WTC11 (cell line): ENCODE measurements at places on chromosomes 12 and 14.

- peaks cover 3% of the 10 kb centered on the region for H3K4me1 ChIP-seq
- H3K27me3 ChIP-seq, result no peaks in the 10 kb centered on the region; the same call in 1 of the 2 replicates
- H3K4me3 ChIP-seq, result no peak overlapping the region
Measured at GRCh38 chr14:103703433-103704385, 11.5 kb downstream of the XRCC3 start.

DNA sequence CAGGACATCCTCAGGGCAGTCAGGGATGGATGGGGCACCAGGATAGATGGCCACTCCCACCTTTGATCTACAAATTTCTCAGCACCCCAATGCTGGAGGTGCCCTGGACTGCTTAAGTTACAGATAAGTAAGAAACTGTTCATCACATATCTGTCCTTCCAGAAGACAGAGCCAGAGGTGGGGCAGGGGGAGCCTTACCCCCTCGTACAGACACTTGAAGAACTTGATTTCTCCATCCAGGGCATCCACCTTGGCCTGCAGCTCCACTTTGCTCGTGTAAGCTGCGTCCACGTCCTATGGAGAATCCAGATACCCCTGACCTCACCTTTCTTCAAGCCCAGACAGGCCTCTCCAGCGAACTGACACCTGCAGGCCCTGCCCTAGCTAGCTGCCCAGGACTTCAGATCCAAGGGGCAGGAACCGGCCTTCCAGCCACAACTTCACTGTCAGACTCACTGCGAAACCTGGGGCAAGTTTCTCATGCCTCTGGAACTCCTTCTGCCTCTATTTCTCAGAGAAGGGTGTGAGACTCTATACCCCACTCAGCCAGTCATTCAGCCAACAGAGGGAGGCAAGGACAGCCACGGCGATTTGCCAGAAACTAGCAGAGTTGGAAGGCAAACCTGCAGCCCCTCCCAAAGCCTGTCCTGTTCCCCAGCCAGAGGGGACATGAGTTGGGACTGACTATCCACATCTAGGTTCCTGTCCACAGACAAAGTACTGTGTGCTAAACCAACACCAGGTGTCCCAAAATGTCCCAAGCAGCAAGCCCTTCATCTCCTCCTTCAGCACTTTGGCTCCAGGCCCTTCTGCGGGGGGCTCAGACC, 3.8 kb downstream of the KRT73 start:
- peaks cover 3% of the 10 kb centered on the region; the same call in 1 of the 2 replicates for H3K27me3 ChIP-seq
- no peak overlapping the region for H3K4me3 ChIP-seq
- no peak overlapping the region for H3K27ac ChIP-seq
- H3K36me3 ChIP-seq, result no peaks in the 10 kb centered on the region

GRCh38 chr12:121740847-121741246, 28.3 kb downstream of the TMEM120B start:
- no peak for DNase-seq
- no peak overlapping the region for H3K4me3 ChIP-seq
- H3K36me3 ChIP-seq, result peaks cover 11% of the 10 kb centered on the region
- no peaks in the 10 kb centered on the region for H3K27me3 ChIP-seq
- H3K4me1 ChIP-seq, result peaks cover 2% of the 10 kb centered on the region; the same call in 1 of the 2 replicates

- H3K27ac ChIP-seq, result no peak overlapping the region
- peaks cover 2% of the 10 kb centered on the region; the same call in 1 of the 2 replicates for H3K36me3 ChIP-seq
- H3K4me3 ChIP-seq, result no peak overlapping the region
- H3K27me3 ChIP-seq, result no peaks in the 10 kb centered on the region
Measured at GRCh38 chr14:50883827-50884197, 12.0 kb downstream of the ABHD12B start.

DNA sequence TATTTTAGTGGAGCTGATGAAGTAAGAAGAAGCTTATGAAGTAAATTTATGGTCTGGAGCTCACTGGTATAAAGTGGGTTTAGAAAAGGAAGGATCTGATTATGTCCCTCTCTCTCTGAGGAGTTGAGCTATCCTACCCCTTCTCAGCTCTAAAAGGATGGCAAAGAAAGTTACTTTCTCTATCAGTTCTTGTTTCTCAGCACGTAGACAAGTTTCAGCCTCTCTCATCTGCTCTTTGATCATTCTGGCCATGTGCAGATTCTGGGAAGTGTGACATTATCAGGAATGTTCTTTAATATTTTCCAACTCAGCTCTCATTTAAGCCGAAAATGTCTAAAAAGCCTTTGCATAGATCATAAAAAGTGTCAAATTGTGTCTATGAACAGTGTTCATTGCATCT, 5.8 kb upstream of the EGLN3 start:
- H3K27ac ChIP-seq, result no peak overlapping the region
- H3K4me3 ChIP-seq, result no peak overlapping the region
- H3K36me3 ChIP-seq, result no peaks in the 10 kb centered on the region
- H3K4me1 ChIP-seq, result peaks cover 22% of the 10 kb centered on the region
- DNase-seq, result no peak
- peaks cover 5% of the 10 kb centered on the region; the same call in 1 of the 2 replicates for H3K27me3 ChIP-seq

GRCh38 chr14:57609192-57610075, 115.8 kb upstream of the CCDC198 start:
- DNase-seq, result no peak
- H3K4me3 ChIP-seq, result no peak overlapping the region
- H3K36me3 ChIP-seq, result no peaks in the 10 kb centered on the region
- H3K27me3 ChIP-seq, result no peaks in the 10 kb centered on the region
- H3K27ac ChIP-seq, result no peak overlapping the region
